ENCODE measurements at places on chromosomes 2 and 18. TPM values are rescaled to one million over a fixed set of nuclear protein-coding genes. Genes with fewer than 3 reads are reported as not detected.

The KRCC1 gene
- 7.9 TPM for total RNA-seq

DNA sequence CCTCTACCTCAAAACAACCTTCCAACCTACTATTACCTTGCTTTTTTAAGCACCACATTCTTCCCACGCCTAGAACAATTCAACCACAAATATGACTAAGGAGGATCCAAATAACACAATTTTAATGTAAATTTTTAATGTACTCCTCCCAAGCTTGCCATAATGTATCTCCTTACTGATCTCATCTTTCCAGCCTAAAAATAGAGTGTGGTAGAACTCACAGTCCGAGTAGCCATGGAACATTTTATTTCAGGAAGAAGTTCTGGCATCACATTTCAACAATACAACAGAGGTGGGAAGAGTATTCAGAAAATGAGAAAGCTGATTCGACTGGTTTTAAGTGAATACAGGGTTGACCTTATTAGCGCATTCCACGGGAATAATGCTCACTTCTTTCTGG, 15.4 kb downstream of the FEZ2 start:
- ATAC-seq, result no peak

The RTP5 gene
- 0.58 TPM for total RNA-seq

DNA sequence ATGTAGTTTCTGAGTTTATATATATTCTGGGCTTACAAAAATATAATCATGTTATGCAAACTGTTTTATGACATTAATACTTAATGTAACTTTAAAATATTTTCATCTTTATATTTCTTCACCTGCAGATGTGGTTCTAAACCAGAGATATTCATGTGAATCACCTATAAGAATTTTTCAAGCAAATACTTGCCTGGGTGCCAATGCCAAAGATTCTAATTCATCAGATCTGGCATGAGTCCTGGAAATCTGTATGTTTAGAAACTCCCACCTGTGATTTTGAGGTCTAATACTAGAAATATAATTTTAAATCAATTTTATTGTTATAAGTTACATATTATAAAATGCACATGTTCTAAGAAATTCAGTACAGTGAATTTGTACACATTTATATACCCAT, 19.9 kb upstream of the DNAH6 start:
- no peak for ATAC-seq

GRCh38 chr2:424306-425171, 136.6 kb upstream of the ALKAL2 start:
- ATAC-seq, result no peak

GRCh38 chr18:75375341-75375740, 52.2 kb downstream of the SMIM21 start:
- no peak for ATAC-seq

- no peak for ATAC-seq
Observed at GRCh38 chr18:30175061-30175574, 867.4 kb downstream of the DSC3 start.

GRCh38 chr2:237866101-237866621, 6.7 kb downstream of the RAMP1 start:
- ATAC-seq, result no peak

DNA sequence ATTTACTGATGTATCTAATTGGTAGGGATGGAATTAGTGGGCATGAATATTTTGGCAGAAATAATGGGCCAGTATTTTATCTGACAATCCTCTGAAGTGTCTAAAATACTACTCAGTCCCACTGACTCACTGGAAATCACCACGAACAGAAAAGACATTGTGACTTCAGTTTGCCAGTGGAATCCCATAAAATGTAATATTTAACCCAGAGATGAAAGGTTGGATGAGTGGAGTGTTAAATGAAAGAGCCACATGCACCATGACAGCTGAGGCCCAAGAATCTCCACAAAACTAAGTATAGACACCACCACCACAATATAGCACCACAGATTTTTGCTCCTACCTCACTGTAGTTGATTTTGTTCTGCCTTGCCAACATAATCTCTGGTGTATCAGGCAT, 103.9 kb downstream of the NEB start:
- no peak for ATAC-seq

DNA sequence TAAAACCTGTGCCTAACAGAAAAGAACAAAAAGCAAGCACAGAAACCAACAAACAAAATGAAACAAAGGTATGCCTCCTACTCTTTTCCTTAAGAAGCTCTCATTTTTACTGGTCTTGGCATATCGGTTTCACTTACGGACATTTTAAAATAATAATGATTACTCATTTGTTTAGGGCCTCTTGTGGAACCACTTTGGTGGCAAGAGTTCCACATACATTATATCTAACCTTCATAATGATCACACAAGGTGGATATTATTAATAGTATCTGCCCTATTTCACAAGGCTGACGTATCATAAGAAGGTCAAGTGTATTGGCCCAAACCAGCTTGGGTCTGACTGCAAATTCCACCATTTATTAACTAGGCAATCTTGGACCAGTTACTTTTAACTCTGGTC, 304.7 kb downstream of the TCF4 start:
- no peak for ATAC-seq

GRCh38 chr2:60490848-60491247, 62.6 kb downstream of the BCL11A start:
- ATAC-seq, result no peak

DNA sequence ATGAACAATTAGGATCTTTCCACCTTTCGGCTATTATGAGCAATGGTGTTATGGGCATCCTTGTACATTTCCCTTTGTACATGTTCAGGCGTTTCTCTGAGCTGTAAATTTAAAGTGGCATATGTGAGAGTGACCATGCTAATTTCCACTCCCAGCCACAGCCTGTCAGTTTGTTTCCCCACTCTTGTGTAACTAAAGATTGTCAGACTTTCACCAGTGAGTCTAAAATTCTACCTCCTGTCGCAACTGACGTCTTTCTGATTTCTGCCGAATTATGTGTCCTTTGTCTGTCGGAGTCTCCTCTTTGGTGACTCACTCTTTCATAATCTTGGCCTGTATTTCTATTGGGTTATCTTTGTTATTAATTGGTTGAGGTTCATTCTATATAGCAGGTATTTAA, 50.7 kb downstream of the TRAPPC12 start:
- ATAC-seq, result no peak

The ACKR3 gene
- 0.86 TPM for total RNA-seq

DNA sequence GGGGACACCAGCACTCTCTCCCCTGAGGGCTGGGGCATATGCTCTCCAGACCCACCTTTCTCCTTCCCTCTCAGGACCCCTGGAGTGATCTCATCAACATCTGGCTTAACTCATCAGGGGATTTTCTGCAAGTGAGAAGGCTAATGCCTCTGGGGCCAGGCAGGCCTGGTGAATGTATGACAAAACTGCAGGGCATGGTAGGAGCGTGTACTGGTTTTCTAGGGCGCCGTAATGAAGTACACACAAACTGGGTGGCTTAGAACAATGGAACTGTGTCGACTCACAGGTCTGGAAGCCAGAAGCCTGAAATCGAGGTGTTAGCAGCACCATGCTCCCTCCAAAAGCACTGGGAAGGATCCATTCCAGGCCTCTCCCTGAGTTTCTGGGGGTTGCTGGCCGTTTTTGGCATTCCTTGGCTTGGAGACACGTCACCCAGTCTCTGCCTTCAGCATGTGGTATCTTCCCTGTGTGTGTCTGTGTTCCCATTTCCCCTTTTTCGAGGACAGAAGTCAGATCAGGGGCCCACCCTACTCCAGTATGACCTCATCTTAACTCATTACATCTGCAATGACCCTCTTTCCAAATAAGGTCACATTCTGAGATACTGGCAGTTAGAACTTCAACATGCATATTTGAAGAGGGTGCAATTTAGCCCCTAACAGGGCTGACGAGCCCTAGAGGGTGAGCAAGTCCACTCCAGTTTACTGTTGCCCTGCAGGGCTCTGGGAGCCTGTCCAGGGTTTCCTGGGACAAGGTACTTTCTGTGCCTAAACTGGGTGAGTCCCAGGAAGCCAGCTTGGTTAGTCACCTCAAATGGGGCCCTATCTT, 45.5 kb upstream of the CAB39 start:
- ATAC-seq, result peak; percentile 23

DNA sequence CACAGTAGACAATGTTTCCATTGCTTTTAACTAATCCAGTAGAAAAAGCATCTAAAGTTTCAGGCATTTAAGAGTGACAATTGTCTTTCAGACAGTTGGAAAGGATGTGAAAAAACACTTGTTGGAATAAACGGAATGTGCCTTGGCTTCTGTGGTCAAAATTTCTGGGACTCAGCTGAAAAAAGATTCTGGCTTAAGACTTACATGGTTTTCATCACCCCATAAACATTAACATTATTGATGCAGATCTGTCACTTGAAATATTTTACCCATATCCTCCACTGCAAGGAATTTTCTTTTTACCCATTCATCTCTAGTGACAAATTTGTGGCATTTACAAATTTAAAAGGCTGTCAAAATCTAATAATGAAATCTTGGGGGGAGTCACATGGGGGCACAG, 166.0 kb downstream of the SRBD1 start:
- ATAC-seq, result no peak

DNA sequence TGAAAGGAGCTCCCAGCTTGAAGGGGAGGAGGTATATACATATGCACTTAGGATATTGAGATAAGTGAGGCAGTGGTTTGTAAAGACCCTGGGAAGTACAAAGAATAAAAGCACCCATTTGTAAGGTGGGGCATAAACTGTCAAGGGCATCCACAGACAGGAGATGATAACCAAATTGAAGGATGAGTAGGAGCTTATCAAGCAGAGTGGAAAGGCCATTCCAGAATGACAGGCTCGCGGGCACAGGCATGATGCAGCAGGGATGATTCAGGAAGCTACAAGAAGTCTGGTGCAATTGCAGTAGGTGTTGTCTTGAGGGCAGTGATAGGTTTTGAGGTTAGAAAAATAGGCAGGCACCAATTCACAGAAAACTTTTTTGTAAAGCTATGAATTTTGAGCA, 504.8 kb downstream of the PIK3C3 start:
- ATAC-seq, result no peak

DNA sequence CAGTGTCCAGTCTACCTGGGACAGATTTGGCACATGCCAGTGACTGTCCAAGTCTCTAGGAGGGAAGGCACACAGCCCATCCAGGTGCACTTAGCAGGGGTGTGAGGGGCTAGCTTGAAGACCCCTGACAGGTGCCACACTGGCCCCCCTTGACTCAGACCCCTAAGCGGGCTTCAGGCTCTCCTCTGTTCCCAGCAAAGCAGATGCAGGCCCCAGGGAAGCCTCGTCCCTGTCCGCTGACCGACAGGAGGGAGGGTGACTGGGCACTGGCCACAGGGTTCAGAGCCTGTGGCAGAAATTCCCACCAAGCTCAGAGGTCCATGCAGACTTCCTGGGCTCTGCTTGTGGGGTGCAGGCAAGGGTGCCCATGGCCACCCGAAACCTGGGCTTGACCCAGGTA, 239.8 kb upstream of the MYT1L start:
- ATAC-seq, result no peak

DNA sequence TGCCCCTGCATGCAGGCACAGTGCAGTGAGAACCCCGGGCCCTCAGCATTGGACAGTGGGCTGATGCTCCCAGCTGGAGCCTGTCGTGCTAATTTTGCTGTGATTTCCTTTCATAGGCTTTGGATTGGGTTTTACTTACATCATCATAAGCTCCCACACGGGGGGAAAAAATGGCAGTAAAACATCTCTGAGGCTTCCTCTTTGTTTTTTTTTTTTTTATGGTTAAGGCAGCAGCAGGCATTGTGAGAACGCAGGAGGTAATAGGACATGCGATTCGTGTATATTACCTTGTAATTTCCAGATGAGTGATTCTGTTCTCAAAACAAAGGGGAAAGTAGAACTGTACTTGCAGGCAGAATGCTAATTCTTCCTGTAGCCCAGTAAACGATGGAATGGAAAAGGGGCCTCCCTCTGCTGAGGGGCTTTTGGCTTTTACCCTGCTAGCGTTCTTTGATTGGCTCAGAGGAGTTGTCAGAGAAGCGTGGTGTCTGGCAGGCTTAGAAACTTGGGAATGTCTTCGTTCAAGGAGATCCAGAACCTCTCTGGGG, 89.7 kb downstream of the NPAS2 start:
- ATAC-seq, result no peak

- no peak for ATAC-seq
Observed at GRCh38 chr18:23032030-23032582, 99.0 kb downstream of the RBBP8 start.

GRCh38 chr18:32287249-32287648, 97.4 kb downstream of the MEP1B start:
- no peak for ATAC-seq

DNA sequence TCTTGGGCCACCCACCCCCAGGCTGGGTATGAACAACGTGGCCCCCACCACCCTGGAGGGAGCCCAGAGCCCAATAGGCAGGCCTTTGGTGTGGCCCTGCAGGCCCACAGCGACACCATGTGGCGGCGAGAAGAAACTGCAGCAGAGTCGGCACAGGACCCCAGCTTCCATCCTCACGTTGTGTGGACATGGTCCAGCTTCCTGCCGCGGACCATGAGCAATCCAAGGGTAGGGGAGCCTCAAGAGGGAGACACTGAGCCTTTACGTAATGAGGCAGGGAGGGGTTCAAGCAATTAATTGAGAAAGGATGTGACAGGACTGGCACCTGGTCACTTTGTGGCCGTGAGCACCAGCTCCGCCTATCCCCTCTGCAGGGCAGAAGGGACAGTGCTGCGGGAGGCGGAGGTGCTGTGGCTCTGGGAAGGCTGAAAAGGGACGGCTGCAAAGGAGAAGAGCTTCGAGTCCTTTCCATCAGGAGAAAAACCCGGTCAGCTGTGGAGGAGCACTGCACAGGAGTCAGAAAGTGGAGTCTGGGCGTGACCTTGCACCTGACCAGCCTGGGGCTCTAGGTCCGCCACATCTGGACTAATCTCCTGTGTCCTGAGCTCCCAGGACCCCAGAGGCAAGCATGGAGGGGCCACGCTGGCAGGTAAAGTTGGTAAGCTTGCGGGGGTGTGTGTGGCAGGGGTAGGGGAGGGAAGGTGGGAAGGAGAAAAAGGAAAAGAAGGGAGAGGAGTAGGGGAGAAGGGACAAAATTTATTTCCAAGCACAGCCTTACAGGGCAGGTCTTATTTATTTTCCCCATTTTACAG, 44.9 kb downstream of the TMEM37 start:
- peak; percentile 47 for ATAC-seq

- no peak for ATAC-seq
Observed at GRCh38 chr2:120265006-120265405, 12.4 kb downstream of the RALB start.

The UXS1 gene
- 62.0 TPM for total RNA-seq

DNA sequence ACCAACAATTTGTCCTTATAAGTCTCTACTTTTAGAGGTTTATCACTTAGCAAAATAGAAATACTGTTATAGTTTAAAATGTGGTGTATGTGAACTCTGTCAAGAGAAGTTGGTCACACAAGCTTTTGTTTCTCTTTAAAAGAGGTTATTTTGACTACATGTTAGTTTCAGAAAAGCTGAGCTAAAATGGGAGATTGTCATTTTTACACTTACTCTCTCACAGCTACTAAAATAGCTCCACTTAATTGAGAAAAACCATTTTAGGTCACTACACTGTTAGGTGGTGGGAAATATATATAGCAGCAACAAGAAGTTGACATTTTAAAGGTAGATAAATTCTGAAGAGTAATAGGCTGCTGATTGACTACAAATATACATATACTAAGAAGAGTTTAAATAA, 161.5 kb upstream of the KCNJ3 start:
- no peak for ATAC-seq

- no peak for ATAC-seq
Observed at GRCh38 chr2:205932861-205933260, 153.1 kb downstream of the INO80D start.

- ATAC-seq, result no peak
Observed at GRCh38 chr2:30380824-30381223, 66.2 kb upstream of the LCLAT1 start.

Measured in activated T-helper 17 cell treated with anti-CD3 and anti-CD28 coated beads, Interleukin-2, amount 50 U/mL, for 72 hours (primary cell).